ENCODE measurements at places on chromosomes 4 and X. TPM values are rescaled to one million over a fixed set of nuclear protein-coding genes. Genes with fewer than 3 reads are reported as not detected.
A peak's percentile ranks its signal among the peaks of the same experiment; 100 is the strongest.

The DSPP gene
- not detected for total RNA-seq

The UGT2B17 gene
- not detected for total RNA-seq

The HTN1 gene
- total RNA-seq = not detected

The COQ2 gene
- total RNA-seq = 14.6 TPM

The IBSP gene
- total RNA-seq = not detected

The SMIM31 gene
- 0.25 TPM for total RNA-seq

The IKBKG gene
- total RNA-seq = 51.1 TPM

The SLC25A53 gene
- 6.5 TPM for total RNA-seq

The SSX1 gene
- total RNA-seq = not detected

The NXF2B gene
- total RNA-seq = not detected

The DNAJB14 gene
- 33.7 TPM for total RNA-seq

The RTL5 gene
- not detected for total RNA-seq

- peak; percentile 86 for DNase-seq
These were observed 49.4 kb downstream of the RTL9 start for GRCh38 chrX:110407910-110408545.

- peak; percentile 15 for DNase-seq
These were observed 3.8 kb upstream of the GPR174 start for GRCh38 chrX:79140731-79141130.

GRCh38 chr4:78509043-78509442 lies 42.5 kb upstream of the ANXA3 start:
- DNase-seq = no peak

DNA sequence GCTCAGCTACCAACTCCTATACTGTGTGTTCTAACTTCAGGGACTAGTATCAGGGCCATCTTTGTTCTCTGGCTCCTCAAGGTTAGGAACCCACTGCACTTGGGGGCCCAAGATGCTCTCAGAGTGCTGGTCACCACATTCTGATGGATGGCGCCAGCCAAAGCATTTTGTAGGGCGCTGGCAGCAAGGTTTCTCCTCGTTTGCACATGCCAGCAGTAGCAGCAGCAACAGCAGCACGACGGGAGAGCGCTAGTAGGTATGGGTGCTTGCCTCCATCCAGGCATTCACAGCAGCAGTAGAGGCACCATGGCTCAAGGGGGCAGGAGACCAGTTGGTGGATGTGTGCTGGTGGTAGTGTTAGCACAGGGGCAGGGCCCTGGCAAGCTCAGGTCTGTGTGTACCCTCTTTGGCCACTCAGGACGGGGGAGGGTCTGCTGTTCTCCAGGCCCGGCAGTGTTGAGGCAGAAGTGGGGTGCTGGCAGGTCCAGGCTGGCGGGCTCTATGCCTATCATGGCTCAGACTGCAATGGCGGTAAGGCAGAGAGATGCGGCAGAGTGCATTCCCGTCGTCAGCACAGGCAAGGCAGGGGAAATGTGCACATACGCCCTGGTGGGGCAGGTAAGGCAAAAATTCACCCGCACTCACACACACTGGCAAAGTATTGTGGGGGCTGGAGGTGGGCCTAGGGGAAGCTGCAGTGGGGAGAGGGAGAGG lies 56.6 kb downstream of the SERPINA7 start:
- no peak for DNase-seq

DNA sequence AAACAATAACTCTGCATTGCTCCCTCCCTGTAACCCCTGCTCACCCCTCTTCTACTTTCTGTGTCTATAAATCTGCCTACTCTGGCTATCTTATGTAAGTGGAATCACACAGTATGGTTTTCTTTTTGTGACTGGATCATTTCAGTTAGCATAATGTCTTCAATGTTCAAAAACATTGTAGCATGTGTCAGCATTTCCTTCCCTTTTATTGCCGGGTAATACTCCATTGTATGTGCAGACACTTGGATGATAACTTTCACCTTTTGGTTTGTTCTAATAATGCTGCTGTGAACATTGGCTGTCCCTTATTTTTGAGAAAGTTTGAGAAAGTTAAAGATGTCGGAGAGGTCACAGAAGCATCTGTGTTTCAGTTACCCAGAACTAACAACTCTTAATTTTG lies 60.6 kb upstream of the TLR2 start:
- DNase-seq = no peak

GRCh38 chr4:7323461-7323871 lies 111.3 kb downstream of the PSAPL1 start:
- DNase-seq = no peak

DNA sequence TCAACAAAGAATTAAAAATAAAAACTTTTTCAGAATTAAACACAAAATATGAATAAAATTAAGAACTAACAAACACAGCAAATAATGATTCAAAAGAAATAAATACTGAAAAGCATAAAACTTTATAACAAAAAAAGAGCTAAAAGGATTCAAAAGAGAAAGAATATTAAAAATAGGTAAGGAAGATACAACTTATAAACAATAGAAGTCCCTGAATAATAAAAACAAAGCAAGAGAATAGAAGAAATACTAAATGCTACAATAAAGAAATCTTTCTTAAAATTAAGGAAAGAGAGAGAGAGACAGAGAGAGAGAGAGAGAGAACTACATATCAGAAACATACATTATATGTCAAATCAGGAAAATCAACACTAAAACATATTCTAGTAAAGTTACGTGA lies 619.9 kb upstream of the SLIT2 start:
- no peak for DNase-seq

- DNase-seq = no peak
These were observed 134.2 kb downstream of the FANCB start for GRCh38 chrX:14738643-14739042.

DNA sequence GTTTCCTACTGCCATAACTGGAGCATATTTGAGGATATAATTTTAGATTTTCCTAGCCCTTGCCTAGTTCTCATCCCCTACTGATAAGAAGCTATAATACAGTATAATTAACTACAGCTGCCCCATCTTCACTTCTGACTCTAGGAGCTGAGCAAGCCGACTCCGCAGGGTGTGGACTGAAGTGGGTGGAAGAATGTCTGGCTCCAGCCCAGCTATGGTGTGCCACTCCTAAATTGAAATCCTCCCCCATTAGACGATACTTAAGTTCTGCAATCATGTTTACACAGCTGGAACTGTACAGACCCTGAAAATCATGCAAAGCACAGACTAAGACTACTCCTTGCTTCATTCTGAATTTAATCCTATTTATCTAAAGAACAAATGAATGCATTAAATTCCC lies 93.1 kb downstream of the PCDH19 start:
- DNase-seq = no peak

DNA sequence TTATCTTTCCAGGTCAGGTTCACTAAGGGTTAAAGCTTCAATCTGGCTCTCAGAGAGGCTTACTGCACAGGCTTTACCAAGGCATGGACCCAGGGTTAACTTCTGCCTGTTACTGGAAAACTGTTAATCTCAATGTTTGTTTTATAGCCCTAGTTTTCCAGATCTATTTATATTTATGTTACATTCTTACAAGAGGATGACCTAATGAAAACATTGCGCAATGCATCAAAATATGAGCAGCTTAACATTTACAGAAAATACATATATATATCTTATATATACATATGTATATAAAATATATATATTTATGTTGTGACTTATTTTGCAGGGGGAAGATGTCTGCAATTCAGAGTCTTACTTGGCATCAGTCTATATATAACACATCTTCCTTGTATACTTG lies 112.3 kb downstream of the PCDH19 start:
- no peak for DNase-seq

- no peak for DNase-seq
These were observed 85.4 kb downstream of the FRMPD4 start for GRCh38 chrX:12223650-12224049.

GRCh38 chrX:51899741-51900140 lies 6.3 kb downstream of the MAGED1 start:
- no peak for DNase-seq

- DNase-seq = no peak
These were observed 20.0 kb downstream of the DIAPH2 start for GRCh38 chrX:96704629-96705028.

DNA sequence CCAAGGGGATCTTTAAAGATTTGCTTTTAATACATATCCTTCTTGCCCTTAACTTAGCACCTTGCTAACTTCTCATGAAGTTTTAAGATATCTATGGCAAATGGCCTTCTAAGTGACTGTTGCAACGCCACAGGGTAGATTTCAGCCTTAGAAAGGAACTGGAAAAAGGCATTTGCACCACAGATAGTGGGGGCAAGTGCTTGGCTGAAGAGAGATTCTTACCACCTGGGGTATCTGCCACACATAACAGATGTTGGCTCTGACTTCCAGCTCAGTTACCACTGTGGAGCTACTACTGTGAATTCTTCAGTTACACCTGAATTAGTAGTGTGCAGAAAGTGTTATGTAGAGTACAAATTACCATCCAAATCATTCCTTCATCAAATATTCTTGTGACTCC lies 302.6 kb downstream of the PPP3CA start:
- no peak for DNase-seq

GRCh38 chr4:90852237-90852636 lies 725.0 kb downstream of the CCSER1 start:
- no peak for DNase-seq

DNA sequence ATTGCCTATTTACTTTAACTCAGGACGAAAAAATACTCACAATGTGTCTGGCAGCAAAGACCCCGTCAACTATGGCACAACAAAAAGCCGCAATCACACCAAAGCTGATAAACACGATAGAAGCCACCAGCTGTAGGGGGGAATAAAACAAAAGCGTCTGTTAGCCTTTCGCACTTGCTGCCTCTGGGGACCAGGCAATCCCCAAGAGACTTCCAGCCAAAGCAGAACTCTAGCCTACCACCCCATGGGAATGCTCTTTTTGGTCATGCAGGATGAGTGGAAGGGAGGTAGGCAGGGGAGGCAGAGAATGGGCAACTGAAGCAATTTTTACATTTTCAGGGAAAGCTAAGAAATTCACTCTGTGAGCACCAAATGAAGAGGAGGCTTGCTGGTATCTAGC lies 20.1 kb downstream of the TMEM255A start:
- DNase-seq = no peak

- DNase-seq = no peak
These were observed 54.1 kb upstream of the CDKN2AIP start for GRCh38 chr4:183390374-183390773.

GRCh38 chrX:109623997-109624396 lies 975 bp downstream of the KCNE5 start:
- no peak for DNase-seq

DNA sequence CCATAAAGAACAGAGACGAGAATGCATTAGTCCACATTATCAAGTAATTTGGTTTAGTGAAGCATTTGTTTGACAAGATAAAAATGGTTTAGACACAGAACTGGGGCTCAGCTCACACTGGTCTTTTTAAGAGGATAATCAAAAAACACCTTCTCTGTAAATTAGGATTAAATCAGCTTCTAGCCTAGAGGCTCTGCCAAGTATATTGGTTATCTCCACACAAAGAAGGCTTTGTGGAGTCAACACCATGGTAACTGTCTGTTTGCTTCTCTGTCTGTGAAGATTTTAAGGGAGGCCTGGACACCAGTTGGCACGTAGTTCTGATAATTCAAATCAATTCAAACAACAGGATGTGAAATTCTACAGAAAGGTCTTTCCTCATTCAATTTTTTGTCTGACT lies 687.0 kb downstream of the DMD start:
- no peak for DNase-seq

DNA sequence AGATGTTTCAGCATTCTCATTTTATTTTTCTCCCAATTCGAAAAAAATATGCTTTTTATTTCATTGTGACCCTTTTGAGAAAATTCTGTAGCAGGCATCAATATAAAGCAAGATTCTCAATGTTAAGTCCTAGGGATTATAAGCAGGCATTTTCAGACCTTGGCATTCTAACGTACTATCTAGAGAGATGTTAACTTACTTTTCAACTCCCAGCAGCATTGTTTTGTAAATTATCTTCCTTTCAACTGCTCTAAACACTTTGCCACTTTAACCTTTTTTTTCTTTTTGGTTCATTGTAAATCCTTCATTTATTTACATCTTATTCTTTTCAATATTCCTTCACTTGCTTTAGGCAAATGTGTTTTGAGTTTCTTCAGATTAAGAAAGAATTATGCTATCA lies 333.2 kb downstream of the ARHGAP24 start:
- no peak for DNase-seq
